ENCODE measurements at places on chromosomes 4 and X.
A peak's percentile ranks its signal among the peaks of the same experiment; 100 is the strongest.

DNA sequence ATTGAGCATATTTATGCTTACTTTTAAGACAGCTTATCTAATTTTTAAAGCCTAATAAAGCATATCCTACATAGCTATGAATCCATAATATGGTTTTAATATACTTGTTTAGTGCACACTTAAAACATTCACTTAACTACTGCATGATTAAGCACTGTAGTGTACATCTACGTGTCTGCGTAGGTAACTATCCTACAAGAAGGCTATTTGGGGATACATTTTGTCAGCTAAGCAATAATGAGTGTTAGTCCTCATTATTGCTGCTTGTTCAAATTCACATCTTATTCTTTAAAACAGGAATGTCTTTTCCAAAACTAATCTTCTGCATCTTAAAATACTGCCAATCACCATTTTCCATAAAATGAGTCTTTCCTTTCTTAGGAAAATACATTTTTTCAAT is 38.6 kb downstream of the GASK1B start:
- DNase-seq, result no peak

- peak; percentile 43 for DNase-seq
Observed at GRCh38 chrX:40170830-40171512, 73.2 kb upstream of the BCOR start.

- DNase-seq, result no peak
Observed at GRCh38 chr4:112901962-112902411, 147.5 kb upstream of the ANK2 start.

GRCh38 chr4:129233691-129234090 is 137.7 kb downstream of the C4orf33 start:
- DNase-seq, result no peak

- DNase-seq, result no peak
Observed at GRCh38 chr4:139622901-139623381, 42.7 kb upstream of the MGST2 start.

DNA sequence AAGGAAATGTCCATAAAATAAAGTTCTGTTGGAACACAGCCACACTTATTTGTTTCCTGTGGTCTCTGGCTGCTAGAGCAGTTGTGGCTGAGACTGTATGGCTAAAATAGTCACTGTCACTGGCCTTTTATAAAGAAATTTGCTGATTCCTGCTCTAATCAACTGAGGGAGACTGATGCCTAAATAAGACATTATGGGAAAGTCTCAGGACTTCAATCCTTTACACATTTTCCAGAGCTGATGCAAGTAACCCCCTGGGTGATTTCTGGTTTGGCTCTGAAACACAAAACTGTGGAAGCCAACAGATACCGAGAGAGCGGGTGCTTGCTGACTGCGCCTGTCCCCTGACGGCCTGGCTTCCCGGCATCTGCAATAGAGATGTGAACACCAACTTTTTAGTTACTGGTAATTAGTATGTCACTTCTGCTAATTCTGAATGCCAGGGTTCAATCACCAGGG is 64.0 kb downstream of the POLR2B start:
- no peak for DNase-seq

- no peak for DNase-seq
Observed at GRCh38 chrX:17594693-17595092, 142.6 kb upstream of the SCML1 start.

GRCh38 chrX:48917139-48918001 is 1.5 kb downstream of the PIM2 start:
- peak; percentile 94 for DNase-seq

GRCh38 chr4:176125063-176125462 is 59.4 kb downstream of the WDR17 start:
- no peak for DNase-seq

GRCh38 chr4:3257556-3258482 is 8.9 kb downstream of the MSANTD1 start:
- no peak for DNase-seq

DNA sequence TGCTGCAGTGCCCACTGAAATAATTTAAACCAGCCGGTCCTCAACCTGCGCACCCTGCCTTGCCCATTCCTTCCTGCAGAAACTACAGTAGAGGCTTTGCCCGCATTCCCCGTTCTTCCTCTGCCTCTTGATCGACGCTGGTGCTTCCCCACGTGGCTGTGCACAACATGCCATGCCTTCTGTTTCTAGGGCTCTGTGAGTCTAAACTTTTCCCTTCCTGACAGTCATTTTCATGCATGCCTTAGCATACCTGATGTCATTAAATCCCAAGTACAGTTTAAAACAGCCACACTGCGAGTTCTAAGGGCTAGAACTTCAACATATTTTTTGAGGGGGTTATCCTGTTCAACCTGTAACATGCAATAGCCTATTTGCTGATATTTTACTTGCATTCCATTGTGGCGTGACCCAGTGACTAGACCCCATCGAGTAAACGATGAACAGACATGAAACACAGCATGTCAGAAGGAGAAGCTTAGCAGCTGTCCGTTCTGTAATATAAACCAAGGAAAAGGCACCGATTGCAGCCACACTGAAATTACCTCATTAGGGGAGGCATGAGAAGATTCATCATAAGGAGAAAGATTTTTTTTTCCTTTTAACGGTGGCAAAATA is 232.5 kb downstream of the ARHGAP10 start:
- no peak for DNase-seq

GRCh38 chrX:52261463-52262194 is 76.9 kb downstream of the MAGED4 start:
- peak; percentile 90 for DNase-seq

- DNase-seq, result no peak
Observed at GRCh38 chrX:143081231-143081630, 55.5 kb downstream of the SPANXN4 start.

DNA sequence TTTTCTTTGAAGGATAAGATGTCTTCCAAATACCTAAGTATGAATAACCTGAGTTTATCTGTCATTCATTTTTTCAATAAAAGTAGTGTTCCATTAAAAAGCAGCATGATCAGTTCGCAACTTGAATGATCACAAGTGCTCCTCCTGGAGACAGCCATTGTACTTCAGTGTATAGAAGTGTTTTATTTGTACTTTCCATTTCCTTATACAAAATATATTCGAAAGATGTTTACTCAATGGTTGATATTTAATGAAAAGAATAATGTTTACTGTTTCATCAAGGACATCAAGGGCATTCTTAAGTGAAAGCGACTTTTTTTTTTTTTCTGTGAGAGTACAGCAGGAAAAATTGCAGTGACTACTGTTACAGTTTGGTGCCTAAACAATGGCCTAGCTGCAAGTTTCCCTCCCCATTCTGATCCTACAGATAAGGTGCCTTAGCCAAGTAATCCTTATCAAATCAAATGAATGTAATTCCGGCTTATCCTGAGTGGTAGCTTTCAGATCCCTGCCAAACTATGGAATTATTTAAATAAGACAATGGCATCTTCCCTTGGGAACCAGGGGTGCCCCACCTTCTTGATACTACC is 69.0 kb upstream of the IL15 start:
- no peak for DNase-seq

DNA sequence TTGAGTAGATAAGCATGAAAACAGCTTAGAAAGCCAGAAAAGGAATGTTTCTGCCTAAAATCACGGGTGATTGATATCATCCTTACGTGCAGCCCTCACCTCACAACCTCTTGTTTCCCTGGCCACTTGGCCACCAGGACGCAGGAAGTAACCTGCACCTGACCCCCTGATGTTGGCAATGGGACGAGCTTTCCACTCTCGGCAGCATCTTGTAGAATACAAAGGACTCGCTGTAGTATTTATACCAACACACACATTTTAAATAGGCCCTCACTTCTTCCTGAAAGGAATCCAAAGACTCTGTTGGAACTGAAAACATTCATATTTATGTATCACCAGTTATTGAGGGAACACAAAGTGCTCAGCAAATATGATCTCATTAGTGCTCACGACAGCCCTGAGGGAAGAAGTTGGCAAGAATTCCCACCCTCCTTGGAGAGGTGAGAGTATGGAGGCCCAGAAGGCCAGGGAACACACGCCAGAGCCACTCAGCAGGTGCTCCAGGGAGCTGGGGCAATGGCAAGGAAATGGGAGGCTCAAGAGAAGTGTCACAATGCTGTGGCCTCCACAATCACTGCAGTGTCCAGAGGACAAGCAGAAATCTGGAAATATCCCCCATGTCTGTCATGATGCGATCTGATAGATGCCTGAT is 103.3 kb upstream of the KIT start:
- no peak for DNase-seq

DNA sequence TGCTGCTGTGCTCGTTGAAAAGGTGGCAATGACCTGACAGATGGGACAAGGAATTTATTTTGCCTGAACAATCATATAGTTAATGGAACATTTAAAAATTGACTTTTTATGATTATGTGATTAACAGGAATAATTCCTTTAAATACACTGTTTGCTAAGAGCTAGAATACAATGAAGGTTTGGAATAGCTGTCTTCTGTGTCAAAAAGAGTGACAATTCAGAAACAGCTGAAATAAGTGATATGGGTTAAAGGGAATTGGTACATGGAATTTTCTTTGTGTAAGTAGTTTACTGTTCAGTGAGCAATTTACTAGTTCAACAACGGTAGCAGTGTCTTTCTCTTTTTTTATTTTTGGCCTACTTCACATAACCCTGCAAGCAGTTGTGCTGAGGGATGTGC is 1083.5 kb upstream of the GRID2 start:
- no peak for DNase-seq

DNA sequence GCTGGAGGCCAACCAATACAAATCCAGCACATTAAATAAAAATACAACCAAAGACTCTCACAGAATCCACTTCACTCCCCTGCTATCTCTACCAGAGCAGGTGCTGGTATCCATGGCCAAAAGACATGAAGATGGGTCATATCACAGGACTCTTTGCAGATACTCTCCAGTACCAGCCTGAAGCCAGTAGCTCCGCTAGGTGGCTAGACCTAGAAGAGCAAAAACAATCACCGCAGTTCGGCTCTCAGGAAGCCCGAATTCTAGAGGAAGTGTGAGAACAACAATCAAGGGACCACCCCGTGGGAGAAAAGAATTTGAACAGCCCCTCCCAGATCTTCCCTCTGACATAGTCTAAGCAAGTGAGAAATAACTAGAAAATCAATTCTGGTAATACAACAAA is 20.2 kb downstream of the CLIC2 start:
- DNase-seq, result no peak

GRCh38 chr4:19725130-19725529 is 526.6 kb upstream of the SLIT2 start:
- DNase-seq, result no peak

DNA sequence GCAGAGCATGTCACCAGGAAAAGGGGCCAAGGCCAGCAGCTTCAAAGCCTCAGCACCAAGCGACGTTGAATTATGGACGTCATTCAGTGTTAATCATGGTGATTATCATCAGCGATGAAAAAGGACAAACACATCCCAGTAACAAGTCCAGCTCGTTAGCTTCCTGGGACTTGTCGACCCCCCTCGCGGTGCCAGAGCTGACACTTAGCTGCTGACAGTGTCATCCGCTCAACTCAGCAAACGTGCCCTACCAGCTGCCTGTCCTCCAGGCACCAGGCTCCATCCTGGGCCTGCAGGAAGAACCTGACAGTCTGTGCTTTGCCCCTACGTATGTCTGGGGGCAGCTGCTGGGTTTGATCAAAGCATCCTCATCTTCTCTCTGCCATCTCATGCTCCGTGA is 137.0 kb upstream of the PSAPL1 start:
- DNase-seq, result no peak

DNA sequence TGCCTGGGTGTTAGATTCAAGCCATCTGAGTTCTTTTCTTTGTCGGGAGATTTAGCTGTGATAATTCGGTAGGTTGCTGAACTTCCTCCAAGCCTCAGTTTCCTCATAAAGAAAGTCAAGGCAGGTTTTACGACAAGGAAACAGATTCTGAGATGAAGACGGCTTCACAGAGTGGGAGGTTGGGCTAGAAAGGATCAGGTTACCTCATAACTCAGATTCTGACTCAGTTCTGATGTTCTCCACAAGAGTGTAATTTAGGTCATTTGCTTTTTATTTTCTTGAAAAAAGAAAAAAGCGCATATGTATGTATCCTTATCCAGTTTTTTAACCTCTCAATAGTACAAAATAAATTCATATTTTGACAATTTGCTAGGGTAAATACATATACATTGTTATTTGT is 47.2 kb upstream of the ELOVL6 start:
- no peak for DNase-seq

DNA sequence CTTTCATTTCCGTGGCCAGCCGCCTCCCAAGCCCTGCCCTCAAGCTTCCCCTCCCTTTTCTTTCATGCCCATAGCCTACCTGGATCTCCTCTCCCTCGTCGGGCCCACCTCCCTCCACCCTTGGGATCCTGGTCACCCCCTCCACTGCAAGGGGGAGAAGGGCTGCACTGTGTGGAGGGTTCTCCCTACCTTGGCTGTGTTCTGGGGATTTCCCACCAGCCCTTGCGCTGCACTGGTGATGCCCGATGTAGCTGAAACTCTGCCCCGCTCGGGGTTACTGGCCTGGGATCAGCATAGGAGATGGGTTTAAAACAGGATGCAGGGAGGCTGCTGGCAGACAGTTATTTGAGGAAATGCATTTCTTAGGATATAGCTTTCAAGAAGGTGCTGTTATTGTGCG is 128.9 kb downstream of the TBL1X start:
- no peak for DNase-seq

- no peak for DNase-seq
Observed at GRCh38 chr4:35166466-35166865, 1077.8 kb downstream of the ARAP2 start.

GRCh38 chr4:83247415-83248357 is 36.9 kb downstream of the COQ2 start:
- no peak for DNase-seq

GRCh38 chr4:31236020-31236638 is 516.0 kb downstream of the PCDH7 start:
- no peak for DNase-seq

DNA sequence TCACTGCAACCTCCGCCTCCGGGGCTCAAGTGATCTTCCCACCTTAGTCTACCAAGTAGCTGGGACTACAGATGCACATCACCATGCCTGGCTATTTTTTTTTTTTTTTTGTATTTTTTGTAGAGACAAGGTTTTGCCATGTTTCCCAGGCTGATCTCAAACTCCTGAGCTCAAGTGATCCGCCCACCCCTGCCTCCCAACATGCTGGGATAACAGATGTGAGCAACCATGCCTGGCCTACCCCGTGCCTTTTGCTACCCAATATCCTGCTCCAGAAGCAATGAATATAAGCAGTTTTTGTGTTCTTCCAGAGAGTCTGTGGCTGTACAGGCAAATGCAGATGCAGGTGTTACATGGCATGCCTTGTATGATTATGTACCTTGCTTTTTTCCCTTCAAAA is 50.5 kb downstream of the TBC1D14 start:
- DNase-seq, result no peak

DNA sequence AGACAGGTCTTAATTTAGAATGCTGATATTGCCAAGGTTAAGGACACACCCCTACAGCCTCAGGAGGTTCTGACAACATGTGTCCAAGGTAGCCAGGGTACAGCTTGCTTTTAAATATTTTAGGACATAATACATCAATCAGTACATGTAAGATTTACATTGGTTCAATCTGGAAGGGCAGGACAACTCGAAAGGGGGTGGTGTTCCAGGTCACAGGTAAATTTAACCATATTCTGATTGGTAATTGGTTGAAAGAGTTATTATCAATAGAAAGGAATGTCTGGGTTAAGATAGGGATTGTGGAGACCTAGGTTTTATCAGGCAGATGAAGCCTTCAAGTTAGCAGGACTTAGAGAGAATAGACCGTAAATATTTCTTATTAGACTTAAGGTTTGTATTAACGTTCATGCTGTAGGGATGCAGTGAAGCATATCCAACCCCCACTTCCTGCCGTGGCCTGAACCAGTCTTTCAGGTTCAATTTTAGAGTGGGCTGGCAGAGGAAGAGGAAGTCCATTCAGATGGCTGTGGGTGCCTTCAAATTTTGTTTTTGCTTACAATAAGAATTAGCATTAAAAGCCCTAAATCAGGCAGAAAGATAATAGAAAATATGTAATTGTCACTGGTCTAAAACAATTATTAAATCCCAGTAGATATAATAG is 136.5 kb upstream of the GALNTL6 start:
- DNase-seq, result no peak
